ENCODE measurements at places on chromosomes 16 and 17.
A peak's percentile ranks its signal among the peaks of the same experiment; 100 is the strongest.

DNA sequence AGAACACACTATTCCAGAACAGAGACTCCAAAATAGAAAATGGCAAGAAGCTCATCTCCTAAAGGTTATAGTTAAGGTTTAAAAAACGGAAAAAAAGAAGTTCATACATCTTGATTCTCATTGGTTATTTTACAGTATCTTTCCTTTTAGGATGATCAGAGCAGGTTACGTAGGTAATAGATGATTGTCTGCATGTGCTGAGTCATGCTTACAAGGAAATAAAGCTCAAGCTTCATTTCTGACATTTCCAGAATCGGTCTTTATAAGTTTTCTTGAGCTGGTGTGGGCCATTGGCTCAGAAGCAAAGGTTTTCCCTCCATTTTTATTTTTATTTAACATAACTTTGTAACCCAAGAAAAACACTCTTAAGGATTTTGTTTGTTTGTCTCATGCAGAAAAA is 1030.3 kb upstream of the CDH8 start:
- no peak for DNase-seq

DNA sequence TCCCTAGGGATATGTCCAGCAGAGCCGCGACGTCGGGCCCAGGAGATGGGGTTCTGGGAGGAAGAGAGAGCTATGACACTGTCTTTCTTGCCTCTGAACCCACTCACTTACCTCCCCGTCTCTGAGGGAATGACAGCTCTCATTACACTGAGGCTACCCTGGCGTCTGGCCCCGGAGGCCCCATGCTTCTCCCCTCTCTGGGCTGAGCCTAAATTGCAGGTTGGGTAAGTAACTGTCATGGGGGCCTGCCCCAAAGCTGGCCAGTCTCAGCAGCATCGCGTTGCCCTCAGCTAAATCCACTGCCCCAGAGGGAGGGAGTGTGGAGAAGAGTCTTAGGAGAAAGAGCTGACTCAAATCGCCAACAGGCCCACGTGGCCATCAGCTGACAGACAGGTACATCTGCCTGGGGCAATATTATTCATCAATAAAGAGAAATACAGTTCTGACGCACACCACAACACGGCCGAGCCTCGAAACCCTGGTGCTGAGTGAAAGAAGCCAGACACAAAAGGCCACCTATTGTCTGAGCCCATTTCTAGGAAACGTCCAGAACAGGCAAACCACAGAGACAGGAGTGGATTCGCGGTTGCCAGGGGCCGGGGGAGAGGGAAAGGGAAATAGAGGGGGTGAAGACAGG is 156.4 kb downstream of the C16orf95 start:
- no peak for DNase-seq

GRCh38 chr17:66524877-66525276 is 222.5 kb downstream of the PRKCA start:
- DNase-seq: peak; percentile 26

DNA sequence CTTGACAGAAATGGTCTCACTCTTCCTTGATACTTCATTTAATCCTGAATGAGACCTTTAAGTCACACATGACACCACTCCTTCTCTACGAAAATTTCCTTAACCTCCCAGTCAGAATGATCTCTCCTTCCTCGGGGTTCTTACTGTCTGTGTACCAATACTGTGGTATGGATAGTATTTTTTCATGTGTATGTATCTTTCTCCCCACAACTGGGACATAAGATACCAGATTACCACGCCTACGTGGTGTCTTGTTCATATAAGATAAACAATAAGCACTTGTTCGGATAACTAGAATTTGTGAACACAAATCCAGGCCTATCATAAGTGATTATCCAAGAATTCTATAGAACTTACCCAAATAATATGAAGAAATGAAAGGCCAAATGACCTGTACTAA is 11.3 kb downstream of the NUP88 start:
- no peak for DNase-seq

GRCh38 chr16:79092846-79093245 is 507.7 kb downstream of the MAF start:
- DNase-seq: no peak

DNA sequence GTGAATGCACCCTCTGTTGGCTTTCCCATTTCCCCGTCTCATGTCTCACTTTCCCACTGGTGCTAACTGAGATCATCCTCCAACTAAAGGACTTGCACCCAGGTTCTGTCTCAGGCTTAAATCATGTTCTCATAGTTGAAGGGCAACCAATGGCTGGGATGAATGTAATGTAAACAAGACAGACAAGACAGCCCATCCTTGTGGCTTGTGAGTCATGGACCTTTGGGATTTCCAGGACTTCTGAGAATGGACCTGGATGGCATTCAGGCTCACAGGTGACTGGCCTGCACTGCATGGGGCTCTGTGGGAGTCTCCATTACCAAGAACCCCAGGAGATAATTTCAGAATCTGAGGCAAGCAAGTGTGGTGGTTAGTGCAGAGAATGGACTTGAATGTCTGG is 347.5 kb downstream of the HAPSTR1 start:
- DNase-seq: no peak

DNA sequence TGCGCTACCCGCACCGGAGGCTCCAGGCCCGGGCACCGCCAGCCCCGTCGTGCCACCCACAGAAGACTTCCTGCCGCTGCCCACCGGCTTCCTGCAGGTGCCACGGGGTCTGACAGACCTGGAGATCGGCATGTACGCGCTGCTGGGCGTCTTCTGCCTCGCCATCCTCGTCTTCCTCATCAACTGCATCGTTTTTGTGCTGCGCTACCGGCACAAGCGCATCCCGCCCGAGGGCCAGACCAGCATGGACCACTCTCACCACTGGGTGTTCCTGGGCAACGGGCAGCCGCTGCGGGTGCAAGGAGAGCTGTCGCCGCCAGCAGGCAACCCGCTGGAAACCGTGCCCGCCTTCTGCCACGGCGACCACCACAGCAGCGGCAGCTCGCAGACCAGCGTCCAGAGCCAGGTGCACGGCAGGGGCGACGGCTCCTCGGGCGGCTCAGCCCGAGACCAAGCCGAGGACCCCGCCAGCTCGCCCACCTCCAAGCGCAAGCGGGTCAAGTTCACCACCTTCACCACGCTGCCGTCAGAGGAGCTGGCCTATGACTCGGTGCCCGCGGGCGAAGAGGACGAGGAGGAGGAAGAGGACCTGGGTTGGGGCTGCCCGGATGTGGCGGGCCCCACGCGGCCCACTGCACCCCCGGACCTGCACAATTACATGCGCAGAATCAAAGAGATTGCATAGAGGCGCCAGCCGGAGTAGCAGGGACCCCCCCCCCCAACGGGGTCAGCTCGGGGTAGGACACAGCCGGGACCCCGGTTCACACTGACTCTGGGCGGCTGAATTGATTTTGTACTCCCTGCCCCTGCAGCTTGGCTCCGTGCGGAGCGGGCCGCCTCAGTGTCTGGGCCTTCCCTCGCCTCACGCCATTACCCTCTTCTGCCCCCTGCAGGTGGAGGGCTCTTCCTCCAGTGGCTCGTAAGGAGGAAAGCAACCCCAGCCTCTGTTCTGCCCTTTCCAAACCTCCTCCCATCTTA is 58.5 kb downstream of the TMEM132E start:
- DNase-seq: peak; percentile 82

DNA sequence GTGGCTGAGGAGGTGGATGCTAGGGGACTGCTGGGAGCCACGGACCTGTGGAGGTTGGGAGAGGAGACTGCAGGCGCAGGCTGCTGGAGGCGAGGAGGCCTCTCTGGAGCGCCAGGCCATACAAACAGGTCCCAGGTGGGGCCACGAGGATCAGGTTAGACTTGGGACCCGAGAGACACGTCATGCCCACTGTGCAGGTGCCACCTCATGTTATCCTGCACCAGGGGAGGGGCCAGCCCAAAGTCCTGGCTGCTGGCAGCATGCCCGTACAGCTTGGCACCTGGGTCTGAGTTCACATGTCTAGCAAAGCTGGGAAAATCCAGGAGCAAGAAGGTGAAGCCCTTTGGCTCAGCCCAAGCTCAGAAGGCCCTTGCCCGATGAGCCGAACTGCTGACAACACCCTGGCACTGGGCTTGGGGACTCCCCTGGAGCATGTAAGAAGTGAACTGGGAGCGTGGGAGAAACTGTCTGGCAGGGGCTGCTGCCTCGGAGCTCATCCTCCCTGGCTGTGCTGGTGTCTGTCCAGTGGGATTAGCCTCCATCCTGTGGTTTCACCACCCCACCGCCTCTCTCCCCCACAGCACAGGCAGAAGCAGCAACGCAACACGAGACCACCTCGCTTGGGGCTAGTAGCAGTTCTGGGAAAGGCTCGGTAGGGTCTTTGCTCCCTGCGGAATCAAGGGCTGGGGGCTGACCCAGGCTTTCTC is 5.3 kb downstream of the ARHGDIA start:
- no peak for DNase-seq

DNA sequence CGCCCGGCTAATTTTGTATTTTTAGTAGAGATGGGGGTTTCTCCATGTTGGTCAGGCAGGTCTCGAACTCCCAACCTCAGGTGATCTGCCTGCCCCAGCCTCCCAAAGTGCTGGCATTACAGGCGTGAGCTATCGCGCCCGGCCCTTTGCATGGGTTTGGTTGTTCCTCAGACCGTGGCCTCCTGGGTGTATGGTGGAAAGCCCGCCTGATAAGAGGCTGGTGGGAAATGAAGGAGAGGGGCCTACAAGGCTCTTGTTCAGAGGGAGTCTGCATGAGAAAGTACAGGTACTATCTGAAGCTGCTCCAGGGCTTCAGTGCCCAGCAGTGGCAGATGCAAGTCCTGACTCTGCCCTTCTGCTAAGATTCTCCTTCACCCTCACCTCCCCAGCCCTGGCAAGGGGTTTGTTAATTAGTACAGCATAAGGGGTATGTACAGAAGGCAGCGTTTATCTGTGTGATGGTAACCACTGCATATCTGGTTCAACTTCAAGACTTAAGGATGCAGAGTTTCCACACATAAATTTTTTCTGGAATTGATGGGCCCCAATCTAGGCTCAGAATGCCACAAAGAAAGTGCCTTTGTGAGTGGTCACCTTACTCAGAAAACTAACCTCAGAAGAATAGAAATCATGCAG is 24.2 kb downstream of the GRB7 start:
- DNase-seq: no peak

DNA sequence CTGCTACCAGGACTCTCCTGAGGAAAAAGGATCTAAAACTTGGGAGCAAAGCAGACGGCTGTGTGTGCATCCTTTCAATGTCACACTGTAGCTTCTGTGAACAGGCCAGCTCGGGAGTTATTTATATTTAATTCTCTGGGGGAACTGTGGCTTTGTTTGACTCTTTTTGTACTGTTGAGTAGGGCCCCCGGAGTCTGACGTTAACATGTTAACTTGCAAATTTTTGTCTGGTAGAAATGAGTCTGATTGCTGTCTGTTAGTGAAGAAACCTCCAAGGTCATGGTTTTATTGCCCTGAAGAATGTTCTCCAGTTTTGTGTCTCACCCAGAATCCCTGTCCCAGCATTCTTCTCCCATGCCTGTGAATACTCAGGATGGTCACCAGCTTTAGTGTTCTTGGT is 14.2 kb upstream of the KCNG4 start:
- no peak for DNase-seq

GRCh38 chr16:84396537-84397008 is 28.2 kb downstream of the ATP2C2 start:
- DNase-seq: no peak

DNA sequence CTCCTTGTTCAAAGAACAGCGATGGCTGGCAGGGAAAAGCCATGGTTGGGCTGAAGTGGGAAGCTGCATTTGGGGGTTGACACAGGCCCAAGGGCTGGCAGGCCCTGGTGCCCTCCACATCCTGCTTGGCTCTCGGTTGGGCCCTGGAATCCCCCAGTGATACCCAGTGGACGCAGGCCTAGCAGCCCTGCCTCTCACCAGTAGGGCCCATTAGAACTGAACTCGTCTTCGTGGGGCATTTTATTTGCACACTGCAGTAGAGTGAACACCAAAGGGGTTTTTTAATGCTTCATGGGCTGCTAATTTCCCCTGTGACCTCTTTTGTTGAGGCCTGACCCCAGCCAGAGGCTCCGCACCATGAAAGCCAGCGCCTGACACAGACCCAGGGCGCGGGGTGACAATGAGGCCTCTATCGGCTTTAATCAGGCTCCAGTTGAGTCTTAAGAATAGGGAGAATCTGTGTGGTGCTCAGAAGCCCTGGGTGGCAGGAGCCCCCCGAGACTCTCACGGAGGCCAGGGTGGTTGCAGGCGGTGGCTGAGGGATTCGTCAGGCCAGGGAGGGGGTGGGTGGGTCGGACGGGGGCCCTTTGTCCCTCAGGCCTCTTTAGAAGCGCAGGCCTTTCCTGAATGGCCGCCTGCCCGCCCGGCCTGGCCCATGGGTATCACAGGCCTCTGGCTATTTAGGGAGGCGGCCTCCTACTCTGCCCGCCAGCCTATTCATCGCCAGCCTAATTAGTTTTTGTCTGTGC is 199.3 kb downstream of the NTN1 start:
- DNase-seq: no peak

- DNase-seq: no peak
Measured at GRCh38 chr17:55117164-55117563, 147.6 kb upstream of the HLF start.

DNA sequence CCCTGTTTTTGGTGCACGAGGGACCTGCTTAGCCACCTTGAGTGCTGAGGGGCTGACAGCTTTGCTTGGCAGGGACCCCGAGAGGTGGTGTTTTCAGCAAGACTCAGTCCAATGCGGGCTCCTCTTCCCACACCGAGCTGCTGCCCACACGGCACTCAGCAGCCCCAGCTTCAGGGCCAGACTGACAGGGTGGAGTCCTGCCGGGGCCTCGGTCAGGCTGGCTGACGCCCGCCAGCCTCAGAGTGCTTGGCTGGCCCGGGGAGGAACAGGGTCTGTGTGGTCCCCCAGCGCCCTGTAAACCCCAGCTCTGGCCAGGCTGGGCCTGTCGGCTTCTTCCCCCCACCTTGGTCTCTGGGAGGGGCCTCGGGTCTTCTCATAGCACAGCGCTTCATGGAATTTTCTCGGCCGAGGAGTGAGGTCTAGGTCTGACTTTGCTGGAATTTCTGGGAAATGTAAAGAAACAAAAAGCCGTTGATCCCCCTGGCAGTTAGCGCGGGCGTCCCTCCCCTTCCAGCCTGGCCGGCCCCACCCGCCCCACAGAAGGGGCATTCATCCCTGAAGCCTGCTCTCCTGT is 2.6 kb downstream of the SOX8 start:
- no peak for DNase-seq

- DNase-seq: peak; percentile 71
Measured at GRCh38 chr17:30378241-30378824, 394 bp upstream of the CPD start.

DNA sequence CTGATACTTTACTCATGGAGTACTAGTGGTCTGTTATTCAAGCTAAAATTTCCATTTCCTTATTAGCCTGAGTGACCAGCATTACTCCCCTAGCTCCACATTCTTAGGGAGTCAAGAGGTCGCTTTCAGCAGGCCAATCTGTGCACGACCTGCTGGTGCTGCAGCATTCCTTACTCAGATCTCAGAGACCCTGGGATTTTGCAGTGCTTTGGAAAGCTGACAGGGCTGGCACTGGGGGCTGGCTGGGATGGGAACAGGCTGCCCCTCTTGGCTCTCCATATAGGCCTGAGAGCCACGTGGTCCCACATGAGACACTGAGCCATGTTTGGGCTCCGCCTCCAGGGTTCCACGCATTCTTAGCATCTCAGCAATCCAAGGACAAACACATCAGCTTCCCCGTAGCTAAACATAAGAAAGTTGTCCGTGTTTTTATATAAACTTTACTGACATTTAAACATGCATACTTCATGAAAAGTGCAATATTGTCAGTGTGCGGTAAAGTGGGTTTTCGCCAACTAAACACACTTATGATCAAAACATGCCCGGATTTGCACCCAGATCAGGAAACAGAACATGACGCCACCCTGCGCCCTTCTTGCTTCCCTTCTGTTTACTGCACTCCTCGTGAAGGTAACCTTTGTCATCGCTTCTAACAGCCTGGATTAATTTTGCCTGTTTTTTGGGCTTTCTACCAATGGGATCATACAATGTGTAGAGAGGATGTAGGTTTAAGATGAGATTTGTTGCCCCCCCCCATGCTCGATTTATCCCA is 254.5 kb upstream of the CACNG5 start:
- no peak for DNase-seq
